Lung microvascular endothelial cell (primary cell): ENCODE measurements at places on chromosomes 12 and 14.

DNA sequence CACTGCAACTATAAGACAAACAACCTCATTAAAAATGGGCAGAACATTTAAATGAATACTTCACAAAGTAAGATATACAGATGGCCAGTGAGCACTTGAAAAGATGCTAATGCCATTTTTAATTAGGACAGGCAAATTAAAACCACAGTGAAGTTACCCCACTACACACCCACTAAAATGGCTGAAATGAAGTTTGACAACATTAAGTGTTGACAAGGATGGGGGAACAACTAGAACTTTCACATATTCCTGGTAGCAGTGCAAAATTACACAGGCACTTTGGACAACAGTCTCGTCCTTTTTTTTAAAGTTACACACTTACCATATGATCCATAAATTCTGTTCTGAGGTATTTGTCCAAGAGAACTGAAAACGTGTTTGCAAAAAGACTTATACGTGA, 278.9 kb upstream of the DIO3 start:
- no peak for DNase-seq

- DNase-seq, result peak; percentile 39
Observed at GRCh38 chr14:90533591-90534021, 136.8 kb downstream of the CALM1 start.

GRCh38 chr12:46674129-46674528, 151.7 kb downstream of the SLC38A4 start:
- DNase-seq, result no peak

GRCh38 chr14:35333797-35334743, 41.9 kb downstream of the PSMA6 start:
- DNase-seq, result no peak

DNA sequence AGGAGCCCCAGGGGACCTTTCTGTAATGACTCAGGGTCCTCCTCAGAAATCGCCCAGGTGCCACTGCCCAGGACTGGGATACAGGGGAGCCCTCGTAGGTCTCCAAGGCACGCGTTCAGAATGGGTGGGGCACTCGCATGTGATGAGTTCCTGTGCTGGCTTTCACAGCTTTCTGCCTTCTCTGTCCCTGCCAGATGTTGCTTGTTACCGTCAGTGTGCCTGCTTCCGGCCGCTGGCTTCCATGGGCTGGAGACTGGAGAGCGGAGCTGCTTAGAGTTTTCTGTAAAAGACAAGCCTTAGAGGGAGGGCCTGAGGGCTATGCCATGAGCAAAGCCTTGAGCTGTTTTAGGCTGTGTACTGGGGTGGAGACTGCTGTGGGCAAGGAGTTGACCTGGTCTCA, 75.0 kb upstream of the SLC24A4 start:
- DNase-seq, result no peak

DNA sequence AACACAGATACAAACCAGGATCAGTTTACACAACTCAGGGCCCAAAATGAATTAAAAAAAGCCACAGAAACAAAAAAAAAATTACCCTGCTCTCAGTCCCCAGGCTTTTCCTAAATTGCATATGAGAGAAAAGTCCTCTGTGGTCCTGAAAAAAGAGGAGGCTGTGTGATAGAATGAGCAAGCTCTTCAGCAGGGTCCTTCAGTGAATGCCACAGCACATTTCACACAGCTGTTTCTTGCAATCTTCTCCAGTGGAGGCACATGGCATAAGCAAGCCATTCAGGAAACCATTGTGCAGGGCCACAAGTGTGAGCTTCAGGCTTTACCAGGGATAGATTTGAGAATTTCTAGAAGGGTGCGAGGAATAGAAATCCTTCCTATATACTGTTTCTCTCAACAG, 168.5 kb downstream of the PPM1H start:
- no peak for DNase-seq

DNA sequence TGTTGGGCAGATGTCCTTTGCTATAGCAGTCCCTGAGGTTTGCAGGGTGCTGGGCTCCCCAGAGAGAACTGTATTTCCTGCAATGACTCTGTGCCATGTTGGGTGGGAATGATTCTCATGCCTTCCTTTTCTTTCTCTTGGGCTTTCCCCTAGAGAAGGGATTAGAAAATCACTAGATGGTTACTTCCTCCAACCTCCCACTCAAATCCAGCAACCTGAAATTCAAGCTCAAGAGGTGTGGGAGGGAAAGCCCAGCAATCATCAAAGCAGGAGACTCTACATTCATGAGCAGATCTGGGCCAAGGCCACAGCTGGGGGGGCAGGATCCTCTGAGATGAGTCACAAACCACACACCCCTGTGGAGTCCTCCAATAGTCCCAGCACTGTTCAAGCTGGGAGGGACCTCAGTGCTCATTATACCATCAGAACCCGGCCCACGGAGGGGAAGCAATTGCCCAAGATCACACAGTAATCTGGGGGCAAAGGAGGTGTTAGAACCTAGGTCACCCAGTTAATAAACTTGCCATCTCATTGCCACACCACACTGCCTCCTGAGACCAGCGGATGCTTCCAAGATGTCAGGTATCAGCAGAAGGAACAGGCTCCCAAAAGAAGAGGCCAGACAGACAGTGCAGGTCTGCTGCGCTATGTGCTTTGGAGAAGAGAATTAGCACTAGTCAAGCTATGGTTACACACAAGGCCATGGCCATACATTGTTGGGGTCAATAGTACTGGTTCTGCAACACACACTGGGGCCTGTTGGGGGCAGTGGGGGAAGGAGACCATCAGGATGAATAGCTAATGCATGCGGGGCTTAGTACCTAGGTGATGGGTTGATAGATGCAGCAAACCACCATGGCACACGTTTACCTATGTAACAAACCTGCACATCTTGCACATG, 65.7 kb downstream of the TTC9 start:
- DNase-seq, result no peak

DNA sequence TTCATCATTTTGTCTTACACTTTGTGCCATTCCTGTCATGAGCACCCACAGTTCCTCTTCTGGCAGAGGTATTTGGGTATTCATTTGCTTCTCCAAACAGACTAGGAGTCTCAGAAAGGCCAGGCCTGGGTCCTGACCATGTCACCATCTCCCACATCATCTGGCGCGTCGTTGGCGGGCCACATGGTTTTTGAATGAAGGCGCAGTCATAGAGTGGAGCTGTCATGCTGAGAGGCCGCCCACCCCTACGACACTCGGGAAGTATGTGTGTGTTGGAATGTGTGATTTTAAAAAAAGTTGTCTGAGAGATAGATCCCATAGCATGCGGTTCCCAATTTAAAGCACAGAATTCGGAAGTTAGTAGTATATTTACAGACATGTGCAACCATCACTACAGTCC, 15.6 kb upstream of the TTC7B start:
- DNase-seq, result no peak

GRCh38 chr14:65360144-65360784, 52.3 kb upstream of the FUT8 start:
- DNase-seq, result no peak

DNA sequence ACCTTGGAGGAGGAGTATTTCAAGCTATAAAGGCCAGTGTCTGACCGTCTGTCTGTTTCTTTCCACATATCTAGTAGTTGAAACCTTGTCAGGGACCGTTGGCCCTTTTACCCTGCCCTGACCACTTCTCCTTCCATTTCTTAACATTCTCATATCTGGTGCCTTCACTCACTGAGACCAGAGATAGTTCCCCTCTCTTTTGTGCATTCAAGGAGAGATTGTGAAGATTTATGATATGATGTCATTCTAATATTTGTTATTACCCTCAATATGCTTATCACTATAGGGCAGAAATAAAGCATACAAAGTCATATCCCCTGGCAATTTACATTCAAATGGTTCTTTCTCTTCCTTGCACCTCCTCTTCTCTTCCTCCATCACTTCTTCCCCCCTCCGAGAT, 83.3 kb downstream of the PLXNC1 start:
- no peak for DNase-seq

DNA sequence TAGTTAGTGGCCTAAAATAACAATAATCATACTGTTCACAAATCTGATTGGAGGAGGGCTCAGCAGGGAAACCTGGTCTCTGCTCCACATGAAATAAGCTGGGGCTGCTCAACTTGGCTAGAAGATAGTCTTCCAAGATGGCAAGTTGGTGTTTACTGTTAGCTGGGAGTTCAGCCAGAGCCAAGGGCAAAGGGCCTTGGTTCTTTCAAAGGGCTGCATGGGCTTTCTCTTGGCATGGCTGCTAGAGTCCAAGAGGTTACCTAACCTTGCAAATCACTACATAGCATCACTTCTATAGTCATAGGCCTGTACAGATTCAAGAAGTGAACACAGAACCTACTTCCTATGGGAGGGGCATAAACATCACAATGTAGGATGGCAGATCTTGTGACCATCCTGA, 7.1 kb downstream of the EXOC5 start:
- no peak for DNase-seq

GRCh38 chr14:62168564-62169155, 406.4 kb downstream of the SNAPC1 start:
- DNase-seq, result no peak

- DNase-seq, result no peak
Observed at GRCh38 chr14:20498622-20499021, 6.7 kb upstream of the RNASE10 start.

DNA sequence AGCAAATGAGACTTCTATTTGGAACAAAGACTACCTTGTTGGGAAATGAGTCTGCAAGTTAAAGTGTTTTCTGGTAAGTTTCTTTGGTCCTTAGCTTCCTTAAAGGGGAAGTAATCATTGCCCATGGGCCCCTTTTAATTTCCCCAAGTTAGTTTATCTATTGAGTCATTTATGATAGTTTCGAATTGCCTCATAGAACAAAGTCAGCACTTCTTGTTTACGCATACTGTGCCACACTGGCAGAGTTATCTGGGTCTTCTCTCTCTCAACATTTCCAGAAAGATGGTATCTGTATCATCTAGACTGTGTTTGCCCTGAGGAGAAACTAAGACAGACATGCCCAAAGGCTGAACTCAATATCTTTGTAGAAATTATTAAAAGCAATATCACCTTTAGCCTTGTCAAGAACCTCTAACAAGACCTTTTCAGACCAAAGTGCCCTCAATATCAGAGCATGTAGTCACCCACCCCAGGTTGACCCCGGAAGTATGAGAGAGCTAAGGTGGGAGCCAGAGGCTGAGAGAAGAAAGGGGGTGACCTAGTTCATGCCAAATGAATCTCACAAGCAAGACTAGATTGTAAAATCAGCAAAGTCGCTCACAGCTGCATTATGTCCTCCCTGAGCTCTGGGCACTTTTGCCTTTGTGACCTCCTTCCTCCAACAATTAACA, 40.0 kb downstream of the GPR65 start:
- DNase-seq, result no peak

DNA sequence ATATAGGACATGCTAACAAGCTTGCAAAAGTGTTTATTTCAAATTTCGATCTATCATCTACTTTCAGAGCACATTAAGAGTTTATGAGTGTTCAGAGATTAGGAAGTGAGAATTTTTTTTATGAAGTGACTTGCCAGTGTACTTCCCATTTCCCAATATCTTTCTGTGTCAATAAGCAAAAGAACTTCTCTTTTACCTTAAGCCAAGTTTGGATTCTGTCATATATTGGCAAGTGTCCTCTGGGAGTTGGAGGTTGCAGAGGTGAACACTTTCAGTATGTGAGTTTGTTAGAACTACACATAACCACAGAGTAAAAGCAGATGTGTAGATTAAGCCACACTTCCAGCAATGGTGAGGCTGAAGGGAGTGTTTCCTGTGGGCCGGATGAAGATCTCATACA, 16.6 kb upstream of the KLRF1 start:
- no peak for DNase-seq

- DNase-seq, result no peak
Observed at GRCh38 chr14:105641075-105641937, 114.9 kb downstream of the TMEM121 start.

DNA sequence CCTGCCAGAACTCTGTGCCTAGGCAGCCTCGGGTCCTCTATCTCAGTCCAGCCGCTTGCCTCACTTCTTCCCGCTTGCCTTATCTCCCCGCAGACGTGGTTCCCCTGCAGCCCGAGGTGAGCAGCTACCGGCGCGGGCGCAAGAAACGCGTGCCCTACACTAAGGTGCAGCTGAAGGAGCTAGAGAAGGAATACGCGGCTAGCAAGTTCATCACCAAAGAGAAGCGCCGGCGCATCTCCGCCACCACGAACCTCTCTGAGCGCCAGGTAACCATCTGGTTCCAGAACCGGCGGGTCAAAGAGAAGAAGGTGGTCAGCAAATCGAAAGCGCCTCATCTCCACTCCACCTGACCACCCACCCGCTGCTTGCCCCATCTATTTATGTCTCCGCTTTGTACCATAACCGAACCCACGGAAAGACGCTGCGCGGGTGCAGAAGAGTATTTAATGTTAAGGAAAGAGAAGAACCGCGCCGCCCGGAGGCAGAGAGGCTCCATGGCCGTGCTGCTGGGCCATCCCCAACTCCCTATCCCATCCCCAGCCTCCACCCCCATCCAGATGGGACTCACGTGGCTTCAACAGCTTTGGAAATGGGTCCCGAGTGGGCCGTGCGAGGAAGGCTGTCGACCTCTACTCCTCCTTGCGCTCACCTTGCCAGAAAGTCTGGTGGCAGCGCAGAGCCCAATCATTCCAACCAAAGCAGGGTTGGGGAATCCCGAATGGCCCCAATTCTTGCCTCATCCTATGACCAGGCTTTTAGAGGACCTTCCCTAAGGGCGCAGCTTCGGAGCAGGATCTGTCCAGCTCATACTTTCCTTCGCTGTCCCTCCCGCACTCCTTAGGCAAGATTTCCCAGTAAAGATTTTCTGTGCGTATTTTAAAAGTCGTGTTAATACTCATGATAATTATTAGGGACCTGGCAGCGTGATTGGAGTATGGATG, 6.5 kb downstream of the HOXC13 start:
- DNase-seq, result no peak

- DNase-seq, result peak; percentile 38
Observed at GRCh38 chr12:93137656-93138612, 208.8 kb upstream of the EEA1 start.

DNA sequence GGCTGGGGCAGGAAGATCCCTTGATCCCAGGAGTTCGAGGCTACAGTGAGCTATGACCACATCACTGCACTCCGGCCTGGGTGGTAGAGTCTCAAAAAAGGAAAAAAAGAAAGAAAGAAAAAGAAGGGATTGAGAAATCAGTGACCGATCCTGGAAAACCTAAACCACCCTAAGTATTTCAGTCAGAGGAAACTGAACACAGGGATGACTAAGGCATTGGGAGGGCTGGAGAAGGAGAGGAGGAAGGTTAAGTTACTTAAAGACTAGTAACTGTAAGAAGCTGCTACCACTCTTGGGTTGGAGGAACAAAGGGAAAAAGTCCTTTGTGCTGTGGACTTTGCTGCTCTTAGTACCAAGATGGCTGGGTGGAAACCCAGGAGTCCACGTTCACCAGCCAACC, 10.6 kb downstream of the HHIPL1 start:
- DNase-seq, result no peak

DNA sequence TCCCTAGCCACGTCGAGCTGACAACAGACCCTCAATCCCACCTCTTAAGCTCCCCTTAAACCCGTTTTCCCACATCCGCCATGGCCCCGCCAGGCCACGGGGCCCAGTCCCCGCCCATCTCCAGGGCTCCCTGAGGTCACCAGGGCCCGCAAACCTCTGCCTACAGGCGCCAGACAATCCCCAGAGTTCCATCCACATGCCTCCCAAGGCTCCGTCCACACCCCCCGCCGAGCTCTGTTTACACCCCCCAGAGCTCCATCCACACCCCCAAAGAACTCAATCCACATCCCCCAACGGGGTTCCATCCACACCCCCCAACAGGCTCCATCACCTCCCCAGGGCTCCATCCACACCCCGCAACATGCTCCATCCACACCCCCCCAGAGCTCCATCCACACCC, 9.2 kb downstream of the JAG2 start:
- no peak for DNase-seq
